Bone marrow (tissue), 2 donors: ENCODE measurements at places on chromosomes 16 and 17.

GRCh38 chr17:62163847-62164246, 98.8 kb upstream of the MED13 start:
- DNase-seq = no peak

GRCh38 chr16:1667271-1667670, 10.8 kb upstream of the JPT2 start:
- DNase-seq = no peak

DNA sequence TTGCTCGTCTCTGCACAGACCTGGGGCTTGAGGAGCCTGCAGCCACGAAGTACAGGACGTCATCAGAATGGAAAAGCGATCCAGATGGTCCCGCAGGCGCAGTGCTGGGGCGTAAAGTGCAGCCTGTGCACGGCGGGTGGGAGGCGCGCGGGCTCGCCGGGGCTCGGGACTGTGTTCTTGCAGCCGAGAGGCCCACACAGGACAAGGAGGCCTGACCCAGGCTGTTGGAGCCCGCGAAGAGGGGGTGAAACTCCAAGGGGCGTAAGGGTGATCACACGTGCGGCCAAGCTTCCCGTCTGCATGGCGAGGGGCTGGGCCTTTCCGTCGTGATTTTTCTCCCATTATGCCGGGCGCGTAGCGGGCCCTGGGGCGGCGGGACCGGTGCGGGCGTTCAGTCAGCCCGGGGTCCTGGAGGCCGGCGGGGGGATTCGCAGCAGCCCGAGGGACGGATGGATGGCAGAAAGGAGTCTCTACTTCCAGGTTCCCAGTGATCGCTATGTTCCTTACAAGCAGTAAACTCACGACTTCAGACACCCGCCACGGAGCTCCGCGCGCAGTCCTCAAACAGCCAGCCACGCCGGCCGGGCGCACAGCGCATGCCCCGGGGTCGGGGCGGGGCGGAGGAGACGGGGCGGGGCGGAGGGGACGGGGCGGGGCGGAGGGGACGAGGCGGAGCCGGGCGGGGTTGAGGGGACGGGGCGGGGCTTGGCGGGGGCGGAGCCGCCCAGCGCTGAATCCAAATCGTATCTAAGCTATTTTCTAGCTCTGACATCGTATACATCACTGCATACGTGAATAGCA, 141.0 kb upstream of the KCNJ18 start:
- peak; percentile 55 for DNase-seq

GRCh38 chr17:3669085-3669347, 404 bp downstream of the EMC6 start:
- DNase-seq = no peak

- no peak for DNase-seq
These were observed 146.3 kb upstream of the PIRT start for GRCh38 chr17:10984220-10984619.

DNA sequence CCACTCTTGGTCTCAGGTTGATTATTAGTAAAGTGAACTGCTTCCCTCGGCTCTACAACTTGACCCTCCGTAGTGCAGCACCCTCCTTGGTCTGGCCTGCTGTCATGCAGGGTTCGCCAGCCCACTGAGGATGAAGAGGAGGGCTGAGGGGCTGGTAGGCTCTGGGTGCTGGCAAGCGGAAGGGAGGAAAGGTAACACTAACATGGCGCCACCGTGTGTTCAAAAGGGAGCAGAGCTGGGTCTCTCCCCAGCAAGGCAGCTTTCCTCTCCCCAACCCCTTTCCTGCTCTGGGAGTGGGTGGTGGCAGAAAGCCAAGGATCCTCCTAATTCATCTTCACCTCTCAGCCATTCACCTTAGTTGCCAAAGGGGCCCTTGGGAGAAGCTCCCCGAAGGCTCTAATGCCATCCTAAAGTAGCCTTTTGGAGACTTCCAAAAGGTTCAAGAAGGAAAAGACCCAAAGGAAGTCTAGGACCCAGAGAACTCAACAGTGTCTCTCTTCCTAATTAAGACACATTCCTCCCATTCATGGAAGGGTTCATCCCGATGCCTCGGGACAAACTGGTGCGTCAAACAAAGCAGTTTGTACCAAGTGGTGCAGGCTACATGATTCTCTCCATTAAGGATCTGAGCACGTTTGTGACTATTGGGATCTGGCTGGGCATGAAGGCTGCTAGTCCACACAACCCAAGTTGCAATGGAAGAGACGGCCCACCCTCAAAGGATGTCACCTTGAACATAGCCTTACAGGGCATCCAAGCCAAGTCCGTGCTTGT, 90.8 kb upstream of the TOB1 start:
- DNase-seq = peak; percentile 52
